Activated CD4-positive, alpha-beta T cell treated with anti-CD3 and anti-CD28 coated beads, Interleukin-2, amount 50 U/mL, for 24 hours (primary cell): ENCODE measurements at places on chromosomes 16 and 17.

GRCh38 chr17:49783791-49784190 is 4.7 kb upstream of the KAT7 start:
- no peak for DNase-seq

- no peak for DNase-seq
These were observed 3.8 kb downstream of the SLC46A1 start for GRCh38 chr17:28402224-28402630.

DNA sequence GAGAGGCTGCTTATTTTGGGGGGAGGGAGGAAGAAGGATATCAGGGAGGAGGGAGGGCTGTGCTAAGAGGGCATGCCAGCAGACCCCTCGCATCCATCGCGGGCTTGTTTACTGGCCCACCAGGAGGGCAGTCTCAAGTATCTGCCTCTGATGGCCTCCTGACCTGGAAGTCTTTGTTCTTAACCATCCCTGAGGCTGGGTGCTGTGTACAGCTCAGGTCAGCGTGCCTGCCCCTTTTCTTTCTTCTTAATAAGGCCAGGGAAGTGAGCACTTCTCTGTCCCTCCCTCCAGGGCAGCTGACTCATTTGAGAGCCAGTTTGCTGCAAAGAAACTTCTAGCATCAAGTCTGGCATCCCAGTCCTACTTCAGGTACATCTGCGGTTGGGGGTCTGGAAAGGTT is 157.0 kb downstream of the CCDC182 start:
- no peak for DNase-seq

GRCh38 chr17:2449486-2449885 is 48.6 kb upstream of the MNT start:
- no peak for DNase-seq

DNA sequence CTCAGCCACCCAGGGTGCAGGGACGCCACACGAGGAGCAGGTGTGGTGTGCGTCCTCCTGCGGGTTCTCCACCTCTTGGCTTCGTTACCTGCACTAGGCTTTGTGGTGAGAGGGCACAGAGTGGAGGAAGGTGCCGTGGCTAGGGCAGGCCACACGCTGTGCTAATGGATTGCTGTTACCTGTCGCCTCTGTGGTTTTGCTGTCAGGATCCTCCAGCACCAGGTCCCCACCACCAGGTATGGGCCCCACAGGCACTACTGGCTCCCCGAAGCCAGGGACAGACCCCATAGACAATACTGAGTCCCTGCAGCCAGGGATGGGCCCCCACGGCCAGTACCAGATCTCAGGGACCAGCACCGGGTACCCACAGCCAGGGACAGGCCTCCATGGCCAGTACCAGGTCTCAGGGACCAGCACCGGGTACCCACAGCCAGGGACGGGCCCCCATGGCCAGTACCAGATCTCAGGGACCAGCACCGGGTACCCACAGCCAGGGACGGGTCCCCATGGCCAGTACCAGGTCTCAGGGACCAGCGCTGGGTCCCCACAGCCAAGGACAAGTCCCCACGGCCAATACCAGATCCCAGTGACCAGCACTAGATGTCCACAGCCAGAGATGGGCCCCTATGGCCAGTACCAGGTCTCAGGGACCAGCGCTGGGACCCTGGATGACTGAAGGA is 315.6 kb downstream of the SEC14L1 start:
- DNase-seq, result no peak

GRCh38 chr17:68624381-68624780 is 23.2 kb upstream of the FAM20A start:
- no peak for DNase-seq

- DNase-seq, result no peak
These were observed 11.6 kb downstream of the ZNF423 start for GRCh38 chr16:49844359-49844758.
